GM12892 (cell line): ENCODE measurements at places on chromosomes 4 and X.

DNA sequence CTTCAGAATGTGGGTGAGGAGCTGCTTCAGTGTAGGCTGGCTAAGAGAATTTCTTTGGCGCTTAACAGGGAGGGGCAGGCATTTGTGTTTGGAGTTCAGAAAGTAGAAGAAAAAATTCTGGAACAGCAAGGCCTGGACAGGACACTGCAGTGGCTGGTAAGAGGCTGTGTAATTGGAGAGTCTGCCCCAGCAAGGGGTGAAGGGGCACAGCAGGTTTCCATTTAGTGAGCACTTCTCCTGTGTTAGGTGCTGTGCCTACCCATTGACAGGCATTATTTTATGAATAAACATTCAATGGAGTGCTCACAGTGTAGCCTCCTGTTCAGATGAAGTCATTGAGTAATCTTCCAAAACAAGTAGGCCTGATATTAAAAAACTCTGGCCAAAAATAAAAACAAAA lies 10.7 kb upstream of the CPE start:
- DNase-seq = no peak

GRCh38 chr4:174592985-174593335 lies 70.7 kb upstream of the HPGD start:
- DNase-seq = no peak

- no peak for DNase-seq
These were observed 3.7 kb downstream of the CTAG2 start for GRCh38 chrX:154649503-154650220.

GRCh38 chr4:80446664-80447063 lies 111.1 kb downstream of the CFAP299 start:
- no peak for DNase-seq

DNA sequence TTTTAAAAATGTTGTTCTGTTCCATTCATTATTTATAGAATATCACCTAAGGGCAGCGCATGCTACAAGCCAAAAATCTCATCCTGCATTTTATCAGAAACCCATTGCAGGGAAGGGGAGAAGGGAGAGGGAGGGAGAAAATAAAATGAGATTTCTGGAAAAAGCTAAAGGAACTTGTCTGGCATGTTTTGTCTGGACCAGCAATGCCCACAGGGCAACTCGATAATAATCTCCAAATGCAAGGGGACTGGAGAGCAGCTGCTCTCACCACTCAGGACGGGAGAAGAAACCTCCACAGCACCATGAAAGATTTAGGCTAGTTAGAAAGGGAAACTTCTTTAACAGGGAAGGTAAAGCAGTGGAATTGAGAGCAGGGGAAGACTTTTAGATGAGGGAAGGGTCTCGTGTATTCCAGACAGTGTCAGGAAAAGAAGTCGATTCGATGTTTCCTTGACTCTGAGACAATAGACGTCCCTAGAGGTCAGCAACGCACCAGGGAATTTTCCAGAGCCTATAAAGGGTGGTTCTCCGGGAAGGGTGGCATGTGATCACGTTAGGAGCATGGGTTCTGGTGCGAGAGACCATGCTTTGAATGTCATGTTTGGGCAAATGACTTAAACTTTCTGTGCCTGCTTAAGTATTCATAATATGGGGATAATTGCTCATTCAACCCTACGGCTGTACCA lies 132.2 kb upstream of the NDP start:
- no peak for DNase-seq

GRCh38 chr4:122503214-122503613 lies 46.7 kb upstream of the IL2 start:
- DNase-seq = no peak
